ENCODE measurements at places on chromosomes 13 and 19. TPM values are rescaled to one million over a fixed set of nuclear protein-coding genes. Genes with fewer than 3 reads are reported as not detected.

DNA sequence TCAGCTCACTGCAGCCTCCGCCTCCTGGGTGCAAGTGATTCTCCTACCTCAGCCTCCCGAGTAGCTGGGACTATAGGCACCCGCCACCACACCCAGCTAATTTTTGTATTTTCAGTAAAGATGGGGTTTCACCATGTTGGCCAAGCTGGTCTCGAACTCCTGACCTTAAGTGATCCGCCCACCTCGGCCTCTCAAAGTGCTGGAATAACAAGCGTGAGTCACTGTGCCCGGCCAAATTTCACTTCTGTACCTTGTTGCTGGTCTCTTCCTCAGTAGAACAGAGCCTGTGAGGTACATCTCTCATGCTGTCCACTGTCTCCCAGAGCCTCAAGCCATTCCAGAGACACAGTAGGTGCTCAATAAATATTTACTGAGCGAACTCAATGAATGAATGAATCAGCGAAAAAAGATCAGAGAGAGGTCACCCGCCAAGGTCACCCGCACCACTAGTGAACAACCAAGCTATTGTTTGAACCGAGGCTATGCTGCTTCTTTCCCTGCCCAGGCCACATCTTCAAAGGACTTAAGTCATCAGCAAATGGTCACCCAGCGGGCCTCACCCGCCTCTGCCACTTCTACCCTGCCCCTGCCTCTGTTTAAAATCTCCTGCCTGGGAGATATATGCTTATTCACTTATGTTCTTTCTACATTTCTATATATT, 9.3 kb downstream of the TMEM143 start:
- no peak for DNase-seq

GRCh38 chr19:28242317-28242927, 970.5 kb downstream of the UQCRFS1 start:
- DNase-seq: peak; percentile 43

DNA sequence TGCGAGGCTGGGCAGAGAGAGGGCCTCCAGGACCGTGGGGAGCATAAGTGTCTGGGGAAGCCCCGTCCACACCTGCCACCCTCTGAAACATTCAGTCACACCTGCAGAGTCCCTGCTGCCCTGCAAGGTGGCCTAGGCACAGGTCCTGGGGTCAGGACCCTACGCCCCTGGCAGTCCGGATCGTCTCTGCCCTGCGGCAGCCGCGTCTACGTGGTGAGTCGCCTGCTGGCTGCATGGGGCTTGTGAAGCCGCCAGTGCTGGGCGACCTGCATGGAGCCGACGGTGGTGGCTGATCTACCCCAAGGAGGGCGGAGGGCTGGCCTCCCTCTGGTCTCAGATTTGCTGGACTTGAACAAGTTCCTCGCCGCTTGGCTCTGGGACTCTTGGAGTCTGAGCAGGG, 13.0 kb downstream of the FZR1 start:
- DNase-seq: no peak

DNA sequence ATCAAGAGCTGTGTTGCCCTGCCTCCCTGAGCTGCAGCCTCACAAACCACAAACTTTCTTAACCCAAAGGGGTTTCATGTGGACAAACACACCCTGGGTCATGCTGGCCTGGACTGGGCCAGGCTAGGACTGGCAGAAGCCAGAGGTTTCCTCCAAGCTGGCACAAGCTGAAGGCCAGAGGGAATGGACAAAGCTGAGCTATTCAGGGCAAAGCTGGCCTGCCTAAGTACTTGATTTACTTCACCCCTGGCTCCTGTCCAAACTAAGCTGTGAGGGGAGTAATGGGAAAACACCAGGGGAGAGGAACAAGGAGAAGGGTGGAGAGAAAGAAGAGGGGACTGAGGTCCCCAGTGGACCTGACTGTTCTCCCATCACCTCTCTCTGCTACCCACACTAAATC, 6.2 kb downstream of the CPAMD8 start:
- no peak for DNase-seq

GRCh38 chr13:78907006-78907405, 248.1 kb upstream of the OBI1 start:
- no peak for DNase-seq

OR4F17 gene
- total RNA-seq: not detected

OLFM2 gene
- total RNA-seq: 1.9 TPM

LACC1 gene
- 10.9 TPM for total RNA-seq
